ENCODE measurements at places on chromosomes 5 and 9.
A peak's percentile ranks its signal among the peaks of the same experiment; 100 is the strongest.

- no peak for DNase-seq
Measured at GRCh38 chr5:136030252-136030651, 1.5 kb downstream of the TGFBI start.

DNA sequence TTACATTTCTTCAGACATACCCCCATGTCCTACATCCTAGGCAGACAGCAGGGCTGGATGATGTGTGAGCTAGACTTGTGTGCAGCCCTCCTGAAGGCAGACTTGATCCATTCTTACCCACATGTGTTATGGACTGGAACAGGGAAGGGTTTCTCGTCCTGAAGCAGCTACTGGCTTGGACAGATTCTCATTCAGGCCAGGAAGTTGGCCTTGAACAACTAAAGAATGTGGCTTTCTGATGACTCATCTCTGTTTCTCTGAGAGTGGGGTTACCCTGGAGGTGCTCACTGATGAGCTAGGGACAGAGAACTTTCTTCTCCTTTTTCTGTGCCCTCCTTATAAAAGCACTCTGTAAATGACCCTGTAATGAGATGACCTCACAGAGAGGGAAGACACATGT lies 246.5 kb downstream of the PCSK5 start:
- DNase-seq: no peak

DNA sequence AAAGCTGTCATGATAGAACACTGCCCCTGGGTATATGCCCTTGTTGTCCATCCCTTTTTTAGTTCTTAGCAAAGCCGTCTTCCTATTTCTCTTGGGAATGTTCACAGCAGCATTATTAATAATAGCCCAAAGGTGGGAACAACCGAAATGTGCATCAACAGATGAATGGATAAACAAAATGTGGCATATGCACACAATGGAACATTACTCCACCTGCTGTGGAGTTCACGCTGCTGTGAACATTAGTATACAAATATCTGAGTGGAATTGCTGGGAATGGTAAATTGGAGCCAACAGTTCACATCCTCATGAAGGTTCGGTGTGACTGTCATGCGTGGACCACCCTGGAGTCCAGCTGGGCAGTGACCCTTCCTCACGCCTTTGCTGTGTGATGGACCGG lies 36.5 kb upstream of the NUTM2G start:
- no peak for DNase-seq

DNA sequence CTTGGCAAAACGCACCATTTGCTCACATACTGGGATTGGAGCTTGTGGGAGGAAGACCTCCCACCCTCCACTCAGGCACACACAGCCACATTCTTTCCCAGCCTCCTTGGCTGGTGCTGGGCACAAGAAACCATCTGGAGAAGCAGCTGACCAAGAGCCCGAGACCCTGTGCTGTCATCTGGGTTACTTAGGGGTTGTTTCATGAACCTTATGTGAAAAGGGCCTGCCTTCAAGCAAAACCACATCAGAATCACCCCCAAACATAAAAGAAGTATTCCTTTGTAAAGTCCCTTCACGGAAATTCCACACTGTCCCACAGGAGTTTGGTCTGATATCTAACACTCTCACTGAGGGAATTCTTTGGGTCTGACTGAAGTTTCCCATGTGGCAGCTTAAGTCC lies 172.1 kb downstream of the NR3C1 start:
- DNase-seq: no peak

- no peak for DNase-seq
Measured at GRCh38 chr5:109838157-109838556, 148.4 kb downstream of the MAN2A1 start.

DNA sequence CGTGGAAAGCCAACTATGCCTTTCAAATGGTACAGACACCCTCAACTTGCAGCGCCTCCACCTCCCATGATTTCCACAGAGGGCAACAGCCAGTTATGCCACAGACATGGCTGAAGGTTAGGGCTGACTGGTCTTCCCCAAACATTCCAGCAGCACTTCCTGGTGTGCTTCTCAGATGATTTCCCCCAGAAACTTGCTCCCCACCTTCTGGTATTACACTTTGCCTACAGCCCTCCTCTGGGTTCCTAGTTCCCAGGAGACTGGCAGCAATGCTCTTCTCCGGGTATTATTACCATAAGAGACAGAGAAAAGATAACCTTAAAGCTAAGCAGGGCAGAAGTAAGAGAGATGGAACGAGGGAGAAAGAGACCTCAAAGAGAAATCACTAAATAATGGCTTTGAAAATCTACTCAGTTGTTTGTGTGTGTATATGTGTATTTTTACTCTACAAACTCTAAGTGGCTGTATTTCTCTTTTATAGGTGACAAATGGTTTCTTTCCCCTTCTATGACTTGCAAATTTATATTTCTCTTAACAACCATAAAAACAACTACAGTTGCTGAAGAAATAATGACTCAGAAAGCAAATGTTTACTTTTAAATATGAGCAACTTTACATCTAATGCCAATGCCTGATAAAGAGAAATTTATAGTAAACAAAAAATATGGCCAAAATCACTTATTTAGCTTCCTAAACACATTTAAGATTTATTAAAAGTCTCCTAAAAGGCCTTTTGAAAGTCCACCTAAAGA lies 133.8 kb downstream of the PDE4D start:
- DNase-seq: no peak

DNA sequence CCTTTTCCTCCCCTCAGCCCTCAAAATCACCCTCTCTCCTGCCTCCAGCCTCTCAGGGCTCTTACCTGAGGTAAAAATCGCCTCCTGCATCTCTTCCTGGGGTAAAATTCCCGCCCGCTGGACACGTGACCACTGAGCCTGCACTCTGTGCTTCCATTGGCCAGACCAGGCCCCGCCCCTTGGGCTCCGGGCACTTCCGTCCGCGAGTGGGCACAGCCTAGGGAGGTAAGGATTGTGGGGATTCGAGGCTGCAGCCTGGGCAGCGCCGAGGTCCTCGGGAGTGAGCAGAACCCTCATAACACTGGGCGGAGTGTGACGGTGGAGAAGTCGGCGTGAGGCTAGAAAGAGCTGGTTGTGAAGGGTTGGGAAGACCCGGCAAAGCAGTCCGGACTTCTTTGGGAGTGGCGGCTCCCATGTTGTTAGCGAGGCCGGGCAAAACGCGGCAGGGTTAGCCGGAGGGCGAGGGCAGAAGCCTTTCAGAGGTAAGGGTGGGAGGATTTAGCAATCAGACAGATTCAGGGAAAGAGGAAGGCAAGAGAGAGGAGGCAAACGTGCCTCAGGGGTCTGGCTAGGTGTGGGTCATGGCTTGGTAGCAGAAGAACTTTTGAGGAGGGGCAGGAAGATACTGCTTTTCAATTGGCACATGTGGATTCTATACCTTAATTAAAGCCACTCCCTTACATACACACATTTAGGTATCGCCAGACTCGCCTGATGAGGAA lies at the start of gene SHOC1:
SHOC1 (minus strand) TSS at position 103 of the 722 bp plus-strand sequence. CDS start 3,519 bp downstream, outside the sequence.
- DNase-seq: no peak

DNA sequence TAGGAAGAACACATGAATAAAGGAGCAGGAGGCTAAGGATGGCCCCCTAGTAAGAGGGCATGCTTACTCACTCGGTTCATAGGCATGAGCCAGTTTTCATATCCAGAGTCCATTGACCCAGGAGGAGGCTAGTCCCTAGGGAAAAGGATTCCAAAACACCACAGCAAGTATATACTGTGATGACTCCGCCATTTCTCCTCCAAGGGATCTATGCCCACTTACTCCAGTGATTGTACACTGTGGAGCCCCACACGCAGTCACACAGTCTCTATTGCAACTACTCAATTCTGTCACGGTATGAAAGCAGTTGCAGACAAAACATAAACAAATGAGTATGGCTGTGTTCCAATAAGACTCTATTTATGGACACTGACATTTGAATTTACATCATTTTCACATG lies 117.7 kb upstream of the ALDH1B1 start:
- no peak for DNase-seq

DNA sequence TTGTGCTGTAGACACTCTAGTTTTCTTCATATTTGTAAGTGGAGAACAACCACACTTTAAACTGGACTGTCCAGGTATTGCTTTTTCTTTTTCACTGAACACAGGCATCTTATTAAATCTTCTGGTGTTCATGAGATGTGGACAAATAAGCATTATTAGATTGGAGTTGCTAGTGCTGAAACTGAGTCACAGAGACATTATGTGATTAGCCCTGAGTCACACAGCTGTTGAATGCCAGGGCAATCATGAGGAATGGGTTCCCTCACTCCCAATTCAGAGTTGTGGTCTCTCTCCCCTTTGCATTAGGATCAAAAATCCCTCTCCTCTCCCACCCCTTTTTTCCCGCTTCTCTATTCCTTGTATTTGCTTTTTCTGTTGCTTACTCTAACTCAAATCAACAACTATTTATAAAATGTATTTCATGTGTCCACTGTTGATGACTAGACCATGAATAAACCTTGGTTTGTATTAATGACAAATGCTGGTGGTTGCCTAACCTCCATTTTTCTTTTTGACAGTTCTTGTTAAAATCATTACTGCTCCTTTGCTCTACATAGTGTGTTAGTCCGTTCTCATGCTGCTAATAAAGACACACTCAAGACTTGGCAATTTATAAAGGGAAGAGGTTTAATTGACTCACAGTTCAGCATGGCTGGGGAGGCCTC lies 738.2 kb downstream of the BRINP1 start:
- no peak for DNase-seq

GRCh38 chr5:72228960-72229359 lies 91.1 kb downstream of the MRPS27 start:
- no peak for DNase-seq

DNA sequence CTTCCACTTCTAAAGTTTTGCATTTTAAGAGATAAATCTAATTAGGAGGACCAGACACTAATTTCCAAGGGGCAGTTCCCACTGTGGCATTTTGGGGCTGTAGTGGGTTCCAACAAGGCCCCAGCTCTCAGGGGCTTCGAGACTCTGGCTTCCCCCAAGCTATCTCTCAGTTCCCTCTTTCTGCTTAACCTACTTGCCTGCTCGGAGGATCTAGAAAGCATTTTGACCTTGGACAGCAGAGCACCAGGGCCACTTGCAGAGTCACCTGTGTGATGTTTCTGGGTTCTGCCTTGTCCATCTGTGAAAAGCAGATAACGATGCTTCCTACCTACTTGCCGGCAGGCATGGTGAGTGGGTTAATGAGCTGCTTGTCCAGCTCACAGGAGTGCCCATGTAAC lies 175.4 kb downstream of the MED10 start:
- DNase-seq: no peak

GRCh38 chr9:130745829-130746228 lies 52.2 kb downstream of the EXOSC2 start:
- DNase-seq: no peak

- DNase-seq: peak; percentile 51
Measured at GRCh38 chr5:458547-459353, 15.8 kb downstream of the EXOC3 start.

DNA sequence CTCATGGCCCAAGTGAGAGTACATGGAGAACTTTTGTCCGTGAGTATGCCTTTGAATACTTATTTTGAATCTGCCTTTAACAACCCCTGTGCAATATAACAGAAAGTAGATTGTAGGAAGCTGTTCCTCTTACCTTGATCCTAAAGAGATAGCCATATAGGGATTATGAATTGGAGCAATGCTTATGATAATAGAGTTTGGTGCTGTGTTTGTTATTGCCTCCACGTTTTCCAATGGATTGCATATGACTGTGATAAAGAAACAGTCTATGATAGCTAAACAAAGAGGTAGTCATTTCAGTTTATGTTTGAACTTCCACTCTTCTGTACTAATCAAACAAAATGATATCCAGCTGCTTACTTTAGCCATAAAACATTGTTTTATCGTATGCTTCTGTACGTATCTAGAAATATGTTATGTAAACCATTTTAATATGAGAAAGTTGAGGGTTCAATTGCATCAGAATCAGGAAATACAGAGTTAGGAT lies 199.6 kb upstream of the RGMB start:
- DNase-seq: no peak

DNA sequence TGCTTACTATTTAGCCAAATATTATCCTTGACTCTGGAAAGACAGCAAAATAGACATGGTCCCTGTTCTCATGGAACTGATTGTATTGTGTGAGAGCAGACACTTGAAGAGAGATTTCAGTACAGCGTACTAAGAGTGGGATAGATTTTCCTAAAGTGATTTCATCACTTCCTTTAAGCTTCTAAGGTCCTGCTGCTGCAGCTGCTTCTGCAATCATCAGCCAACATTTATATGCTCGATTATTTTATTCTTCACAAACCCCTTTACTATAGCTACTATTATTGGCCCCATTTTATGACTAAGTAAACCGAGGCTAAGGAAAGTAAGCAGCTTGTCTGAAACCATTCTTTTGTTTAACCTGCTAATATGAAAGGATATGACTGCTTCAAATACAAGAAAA lies 137.7 kb downstream of the SPATA31D1 start:
- DNase-seq: no peak

DNA sequence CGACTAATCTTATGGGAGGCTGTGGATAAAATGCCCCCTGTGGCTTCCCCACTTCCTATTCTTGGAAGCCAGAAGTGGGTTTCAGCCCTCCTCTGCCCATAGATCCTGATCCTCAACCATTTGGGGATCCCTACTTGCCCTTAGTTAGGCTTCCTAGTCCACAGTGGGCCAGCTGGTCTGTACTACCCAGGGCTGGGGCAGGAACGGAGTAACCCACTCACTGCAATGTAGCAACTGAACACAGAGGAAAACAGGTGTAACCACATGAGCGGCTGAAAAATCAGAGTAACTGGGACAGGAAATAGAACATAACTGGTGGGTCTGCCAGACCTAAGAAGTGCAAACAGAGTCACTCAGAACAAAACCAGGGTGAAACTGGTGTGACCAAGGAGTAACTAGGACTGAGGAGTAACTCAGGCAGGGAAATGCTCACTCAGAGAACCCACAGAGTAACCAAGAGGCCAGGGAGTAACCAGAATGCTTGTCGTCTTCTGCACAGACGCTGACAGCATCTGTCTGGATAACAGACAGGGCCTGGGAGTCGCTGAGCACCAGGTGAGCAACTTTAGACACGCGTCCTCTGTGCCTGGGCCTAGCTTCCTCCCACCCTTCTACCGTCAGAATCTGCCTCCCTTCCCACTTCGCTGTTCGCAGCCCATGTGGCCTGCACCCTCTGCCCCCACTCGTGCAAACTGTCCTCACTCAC lies 1.0 kb downstream of the AQP3 start:
- no peak for DNase-seq
